ENCODE measurements at places on chromosomes 16 and 17. TPM values are rescaled to one million over a fixed set of nuclear protein-coding genes. Genes with fewer than 3 reads are reported as not detected.

DNA sequence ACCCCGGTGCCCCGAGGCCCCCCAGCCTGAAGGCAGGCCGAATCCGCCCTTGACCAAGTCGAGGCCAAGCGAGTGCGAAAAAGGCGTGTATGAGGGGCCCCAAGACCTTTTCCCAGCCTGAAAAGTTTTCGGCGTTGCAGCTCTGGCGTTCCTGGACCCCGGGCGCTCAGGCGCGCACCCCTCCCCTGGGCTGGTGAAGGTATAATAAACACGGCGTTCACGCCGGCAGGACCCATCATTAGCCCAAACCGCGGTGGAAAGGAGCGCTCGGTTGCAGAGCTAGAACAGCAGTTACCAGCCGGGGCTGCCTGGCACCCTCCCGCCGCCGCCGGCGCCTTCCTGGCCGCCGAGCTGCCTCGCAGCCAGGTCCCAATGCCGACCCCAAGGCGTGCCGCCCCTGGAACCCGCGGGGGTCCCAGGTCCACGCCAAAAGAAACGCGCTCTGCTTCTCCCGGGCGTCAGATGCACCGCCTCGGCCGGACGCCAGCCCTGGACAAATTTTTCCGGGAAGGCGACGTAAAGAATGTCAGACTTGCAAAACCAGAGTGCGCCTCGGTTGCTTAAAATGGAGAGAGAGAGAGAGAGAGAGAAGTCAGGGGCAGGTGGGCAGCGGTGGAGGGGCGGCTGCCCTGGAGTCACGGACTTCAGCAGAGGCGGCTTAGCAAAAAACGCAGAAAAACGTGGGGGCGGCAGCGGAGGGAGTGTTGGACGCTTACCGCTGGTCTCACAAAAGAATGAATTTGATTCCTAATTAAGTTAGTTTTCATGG, 11.5 kb upstream of the FOXF1 start:
- H3K27ac ChIP-seq: no peak overlapping the region
- DNase-seq: no peak
- no peaks in the 10 kb centered on the region for H3K36me3 ChIP-seq
- H3K27me3 ChIP-seq: peaks cover 25% of the 10 kb centered on the region

GRCh38 chr17:59007995-59008394, 98.7 kb downstream of the TRIM37 start:
- no peak overlapping the region for H3K27ac ChIP-seq
- peaks cover 36% of the 10 kb centered on the region for H3K36me3 ChIP-seq
- no peak for DNase-seq

DNA sequence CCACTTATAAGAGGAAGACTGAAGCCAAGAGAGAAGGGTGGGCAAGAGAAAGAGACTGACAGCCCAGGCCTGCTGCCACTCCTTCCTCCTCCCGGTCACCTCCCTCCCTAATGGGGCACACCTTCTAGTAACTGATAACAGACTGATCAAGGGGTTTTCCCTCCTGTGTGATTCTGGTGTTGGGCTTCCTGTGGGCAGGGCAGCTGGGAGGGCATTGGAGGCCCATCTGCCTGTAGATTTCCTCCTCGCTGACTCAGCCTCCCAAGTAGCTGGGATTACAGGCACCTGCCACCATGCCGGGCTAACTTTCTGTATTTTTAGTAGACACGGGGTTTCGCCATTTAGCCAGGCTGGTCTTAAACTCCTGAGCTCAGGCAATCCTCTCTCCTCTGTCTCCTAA, 16.2 kb downstream of the CA4 start:
- peak; percentile 74 for DNase-seq
- H3K4me1 ChIP-seq: peaks cover 25% of the 10 kb centered on the region
- H3K27ac ChIP-seq: no peak overlapping the region
- no peaks in the 10 kb centered on the region for H3K27me3 ChIP-seq
- no peak overlapping the region for H3K4me3 ChIP-seq
- no peaks in the 10 kb centered on the region for H3K36me3 ChIP-seq

DNA sequence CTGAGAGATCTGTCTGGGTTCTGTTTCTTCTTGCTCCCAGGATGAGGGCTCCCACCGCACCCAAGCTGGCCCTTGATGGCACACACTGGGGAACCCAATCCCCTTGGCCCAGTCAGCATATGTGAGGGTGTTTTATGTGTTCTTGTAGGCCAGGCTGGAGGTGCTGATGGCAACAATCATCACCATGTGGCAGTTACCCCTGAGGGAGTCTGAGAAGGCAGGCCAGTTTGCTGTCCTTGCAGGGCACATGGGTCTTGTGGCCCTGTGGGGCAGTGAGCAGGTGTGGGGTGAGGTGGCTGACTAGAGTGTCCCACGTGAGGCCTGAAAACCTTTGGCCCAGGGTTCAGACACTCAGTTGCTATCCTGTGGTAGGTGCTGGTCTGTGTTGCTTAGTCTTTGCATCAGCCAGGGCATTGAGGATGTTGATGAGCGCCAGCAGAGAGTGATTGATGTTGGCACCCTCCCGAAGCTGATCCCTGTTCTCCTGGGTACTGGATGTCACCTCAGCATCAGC, 2183.0 kb downstream of the TP53TG3F start:
- no peaks in the 10 kb centered on the region for H3K4me1 ChIP-seq
- H3K27ac ChIP-seq: no peak overlapping the region
- H3K27me3 ChIP-seq: no peaks in the 10 kb centered on the region
- no peak for DNase-seq
- no peaks in the 10 kb centered on the region for H3K36me3 ChIP-seq

DNA sequence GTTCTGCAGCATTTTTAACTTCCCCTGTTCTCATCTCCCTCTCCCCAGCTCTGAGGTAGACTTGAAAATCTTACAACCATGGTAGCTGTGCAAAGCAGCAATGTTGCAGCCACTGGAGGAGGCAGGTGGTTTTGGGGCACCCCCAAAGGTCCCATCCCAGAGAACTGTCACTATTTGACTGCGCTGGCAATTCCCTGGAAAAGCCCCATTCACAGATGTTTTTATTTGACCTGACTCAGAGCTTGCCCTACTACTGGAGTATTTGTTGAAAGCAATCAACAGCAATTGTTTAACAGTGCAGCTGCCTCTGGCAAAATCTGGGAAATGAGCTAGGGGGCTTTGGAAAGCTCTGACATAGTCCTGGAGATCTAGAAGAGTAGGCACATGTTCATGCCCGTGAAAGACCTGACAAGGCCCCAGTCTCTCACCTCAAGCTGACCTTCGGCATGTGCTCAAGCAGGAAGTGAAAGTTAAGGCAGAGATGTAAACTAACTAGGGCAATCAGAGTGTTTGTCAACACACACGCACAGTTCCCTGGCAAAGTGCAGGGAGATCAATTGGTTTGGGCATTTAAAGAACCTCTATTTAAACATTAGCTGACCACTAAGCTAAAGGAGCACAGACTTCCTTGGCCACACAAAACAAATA, 19.7 kb upstream of the PIK3R5 start:
- H3K27me3 ChIP-seq: no peaks in the 10 kb centered on the region
- no peak overlapping the region for H3K4me3 ChIP-seq
- no peak overlapping the region for H3K27ac ChIP-seq
- no peak for DNase-seq

GRCh38 chr17:20944014-20944865, 98.6 kb downstream of the USP22 start:
- peak; percentile 48 for DNase-seq
- no peaks in the 10 kb centered on the region for H3K36me3 ChIP-seq
- H3K4me1 ChIP-seq: no peaks in the 10 kb centered on the region
- no peak overlapping the region for H3K4me3 ChIP-seq

DNA sequence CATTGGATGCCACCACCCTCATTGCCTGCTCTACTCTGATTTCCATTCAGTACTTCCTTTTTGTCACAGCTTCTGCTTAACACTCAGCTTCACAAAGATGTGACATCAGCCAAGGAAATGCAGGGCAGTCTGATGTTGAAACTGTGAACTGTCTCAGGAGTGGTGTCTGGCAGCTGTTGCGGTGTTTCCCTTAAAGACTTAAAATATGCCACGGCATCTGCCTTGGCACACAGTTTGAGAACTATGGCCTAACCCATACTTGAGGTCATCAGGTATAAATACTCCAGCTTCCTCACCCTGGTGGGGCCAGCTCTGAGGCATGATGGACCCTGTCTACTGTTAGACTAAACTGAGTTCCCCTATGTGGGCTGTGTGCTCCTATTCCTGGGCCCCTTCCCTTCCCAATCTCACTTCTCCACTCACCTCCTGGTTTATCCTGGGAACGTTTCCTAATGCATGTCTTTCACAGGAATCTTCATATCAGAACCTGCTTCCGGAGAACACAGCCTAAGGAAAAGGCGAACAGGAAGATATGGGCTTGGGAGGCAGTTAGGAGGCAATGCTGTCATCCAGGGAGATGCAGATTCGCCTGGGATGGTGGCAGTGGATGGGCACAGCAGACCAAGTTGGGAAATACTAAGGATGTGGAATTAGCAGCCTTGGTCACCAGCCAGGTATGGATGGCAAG, 96.5 kb downstream of the WSCD1 start:
- no peak overlapping the region for H3K4me3 ChIP-seq
- DNase-seq: no peak
- H3K27ac ChIP-seq: no peak overlapping the region
- H3K27me3 ChIP-seq: no peaks in the 10 kb centered on the region
- H3K4me1 ChIP-seq: no peaks in the 10 kb centered on the region

- no peak overlapping the region for H3K27ac ChIP-seq
- peaks cover 5% of the 10 kb centered on the region for H3K4me1 ChIP-seq
- H3K36me3 ChIP-seq: peaks cover 88% of the 10 kb centered on the region
- H3K4me3 ChIP-seq: no peak overlapping the region
- no peak for DNase-seq
Observed at GRCh38 chr17:77488531-77489238, 347.9 kb downstream of the SEC14L1 start.

- H3K27me3 ChIP-seq: no peaks in the 10 kb centered on the region
- no peaks in the 10 kb centered on the region for H3K4me1 ChIP-seq
- no peak for DNase-seq
Observed at GRCh38 chr16:81940781-81941560, 70.3 kb downstream of the SDR42E1 start.

GRCh38 chr16:51228097-51228659, 77.1 kb upstream of the SALL1 start:
- no peaks in the 10 kb centered on the region for H3K4me1 ChIP-seq
- no peak overlapping the region for H3K27ac ChIP-seq
- no peak for DNase-seq

DNA sequence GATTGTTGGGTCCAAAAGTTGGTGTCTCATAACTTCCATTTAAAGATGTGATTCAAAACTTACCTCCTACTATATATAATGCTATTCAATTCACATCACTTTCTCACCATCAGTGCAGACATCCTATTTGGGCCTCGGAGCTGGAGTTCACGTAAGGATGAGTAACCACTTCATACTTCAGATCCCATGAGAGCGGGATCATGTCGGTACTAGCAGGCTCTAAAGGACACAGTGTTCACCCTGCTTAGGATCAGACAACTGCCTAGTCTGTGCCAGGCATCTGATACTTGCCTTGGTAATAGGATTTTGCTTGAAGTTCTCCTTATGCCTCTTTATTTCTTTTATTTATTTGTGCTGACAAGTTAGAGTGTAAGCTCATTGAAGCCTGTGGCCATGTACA, 39.5 kb downstream of the RBFOX1 start:
- no peaks in the 10 kb centered on the region for H3K36me3 ChIP-seq
- H3K27me3 ChIP-seq: no peaks in the 10 kb centered on the region
- DNase-seq: no peak

DNA sequence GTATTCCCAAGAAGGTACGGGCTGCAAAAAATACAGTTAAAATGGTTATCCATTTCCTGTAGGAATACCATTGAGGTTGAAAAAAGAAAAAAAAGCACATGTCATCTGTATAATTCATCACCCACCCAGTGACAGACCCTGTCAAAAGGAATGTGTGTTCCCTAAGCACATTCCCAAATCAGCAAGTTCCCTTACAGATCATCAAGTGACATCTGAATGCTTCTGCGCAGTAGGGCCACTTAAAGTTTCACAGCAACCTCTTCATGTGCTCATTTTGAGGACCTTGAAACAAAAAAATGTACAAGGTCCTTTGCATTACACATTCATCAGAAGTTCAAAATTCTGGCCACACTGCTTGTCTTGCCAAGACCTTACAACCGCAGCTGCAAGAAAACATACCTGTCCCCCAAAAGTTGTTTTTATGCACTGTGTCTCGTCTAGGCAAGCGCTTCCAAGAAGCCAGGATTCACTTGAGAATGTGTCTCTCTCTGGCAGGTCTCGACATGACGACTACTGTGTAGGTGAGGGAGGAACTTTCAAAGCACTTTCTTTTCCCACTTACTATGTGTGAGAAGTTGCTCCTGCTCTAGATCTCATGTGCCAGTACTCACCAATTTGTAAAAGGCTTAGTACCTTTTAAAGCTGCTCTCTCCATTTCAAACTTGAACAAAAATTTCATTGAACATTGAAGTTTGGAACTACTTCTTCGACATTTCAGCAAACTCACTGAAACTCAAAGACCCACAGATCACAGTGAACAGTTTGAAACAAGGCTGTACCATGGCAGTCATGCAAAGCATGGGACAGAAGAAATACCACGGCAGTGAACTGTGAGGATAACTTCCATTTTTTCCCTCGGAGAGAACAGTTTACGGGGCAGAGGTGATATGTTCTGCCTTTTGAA, 4.3 kb upstream of the POLG2 start:
- H3K27me3 ChIP-seq: no peaks in the 10 kb centered on the region
- peak; percentile 22 for DNase-seq
- H3K27ac ChIP-seq: peak overlapping the region; percentile 53

- no peaks in the 10 kb centered on the region for H3K4me1 ChIP-seq
- no peaks in the 10 kb centered on the region for H3K36me3 ChIP-seq
- no peak overlapping the region for H3K4me3 ChIP-seq
- no peak for DNase-seq
Observed at GRCh38 chr17:21595086-21595485, 97.2 kb upstream of the KCNJ18 start.

DNA sequence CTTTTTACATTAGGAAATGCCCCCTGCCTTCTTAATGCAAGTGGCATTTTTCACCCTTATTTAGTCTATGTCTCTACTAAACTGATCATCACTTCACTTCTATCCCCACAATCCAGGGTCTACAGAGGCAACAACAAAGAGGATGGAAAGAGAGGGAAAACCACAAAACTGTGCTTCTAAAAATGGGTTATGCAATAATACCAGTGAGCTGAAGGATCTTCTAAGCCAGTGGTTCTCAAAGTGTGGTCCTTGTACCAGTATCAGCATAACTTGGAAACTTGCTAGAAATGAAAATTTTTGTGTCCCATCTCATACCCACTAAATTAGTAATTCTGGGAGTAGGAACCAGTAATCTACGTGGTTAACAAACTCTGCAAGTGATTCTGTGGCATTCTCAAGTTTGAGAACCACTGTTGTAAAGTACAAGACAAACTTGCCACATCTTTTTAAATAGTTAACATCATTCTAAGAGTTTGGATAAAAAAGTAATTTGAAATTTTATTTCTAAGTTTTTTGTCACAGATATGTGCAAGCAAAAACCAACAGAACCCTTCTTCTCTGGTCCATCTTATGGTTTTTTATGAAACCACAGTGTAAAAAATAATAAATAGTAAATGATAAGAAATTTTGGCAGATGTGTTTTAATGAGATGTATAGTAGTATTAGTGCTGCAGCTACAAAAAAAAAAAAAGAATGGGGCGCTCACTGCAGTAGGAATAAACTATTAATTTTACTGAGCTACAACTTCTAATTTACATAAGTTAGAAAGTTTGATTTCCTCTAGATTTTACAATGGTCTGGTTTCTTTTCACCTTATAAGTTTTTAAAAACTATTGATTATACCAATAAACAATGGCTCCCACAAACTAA, 16.2 kb downstream of the CDC27 start:
- no peak overlapping the region for H3K4me3 ChIP-seq
- H3K27me3 ChIP-seq: no peaks in the 10 kb centered on the region
- no peak for DNase-seq
- H3K27ac ChIP-seq: no peak overlapping the region

Gene NTN3
- not detected for total RNA-seq

Gene TMEM170A
- total RNA-seq: 45.1 TPM

Gene CDH3
- 0.32 TPM for total RNA-seq

Gene CCL5
- total RNA-seq: 25.8 TPM

Gene GAN
- total RNA-seq: 14.0 TPM

Gene STH
- total RNA-seq: not detected

Gene HOXB1
- not detected for total RNA-seq

All from CD4-positive, CD25-positive, alpha-beta regulatory T cell (primary cell).